NCI-H1105 treated with DMSO at 0.1 percent for 48 hours (cell line): ENCODE measurements at places on chromosomes 1 and 21.

DNA sequence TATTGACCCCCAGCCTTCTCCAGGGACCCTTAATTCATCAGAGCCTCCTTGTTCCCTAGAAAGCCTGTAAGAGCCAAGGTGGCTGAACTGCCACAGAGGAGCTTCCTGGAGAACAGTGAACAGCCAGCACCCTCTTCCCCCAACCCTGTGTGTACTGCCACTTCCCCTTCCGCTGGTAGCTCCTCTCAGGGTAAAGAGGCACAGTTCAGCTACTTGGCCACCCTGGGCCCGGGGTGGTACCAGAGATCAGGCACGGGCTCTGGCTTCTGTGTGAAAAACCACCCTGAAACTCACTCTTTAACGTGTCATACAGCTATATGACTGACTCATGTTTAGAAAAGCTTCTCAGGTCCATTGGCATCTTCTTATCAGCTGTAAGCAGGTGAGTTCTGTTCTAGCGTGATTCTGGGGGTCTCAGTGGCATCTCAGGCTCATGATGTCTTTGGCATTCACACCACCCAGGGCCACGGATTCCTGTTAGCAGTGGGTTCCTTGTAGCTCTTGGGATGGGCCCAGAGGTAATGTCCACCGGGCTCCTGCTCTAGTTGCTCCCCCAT is 22.4 kb downstream of the ARMH1 start:
- DNase-seq: no peak

- DNase-seq: no peak
These were observed 3.3 kb upstream of the F3 start for GRCh38 chr1:94544706-94545490.

DNA sequence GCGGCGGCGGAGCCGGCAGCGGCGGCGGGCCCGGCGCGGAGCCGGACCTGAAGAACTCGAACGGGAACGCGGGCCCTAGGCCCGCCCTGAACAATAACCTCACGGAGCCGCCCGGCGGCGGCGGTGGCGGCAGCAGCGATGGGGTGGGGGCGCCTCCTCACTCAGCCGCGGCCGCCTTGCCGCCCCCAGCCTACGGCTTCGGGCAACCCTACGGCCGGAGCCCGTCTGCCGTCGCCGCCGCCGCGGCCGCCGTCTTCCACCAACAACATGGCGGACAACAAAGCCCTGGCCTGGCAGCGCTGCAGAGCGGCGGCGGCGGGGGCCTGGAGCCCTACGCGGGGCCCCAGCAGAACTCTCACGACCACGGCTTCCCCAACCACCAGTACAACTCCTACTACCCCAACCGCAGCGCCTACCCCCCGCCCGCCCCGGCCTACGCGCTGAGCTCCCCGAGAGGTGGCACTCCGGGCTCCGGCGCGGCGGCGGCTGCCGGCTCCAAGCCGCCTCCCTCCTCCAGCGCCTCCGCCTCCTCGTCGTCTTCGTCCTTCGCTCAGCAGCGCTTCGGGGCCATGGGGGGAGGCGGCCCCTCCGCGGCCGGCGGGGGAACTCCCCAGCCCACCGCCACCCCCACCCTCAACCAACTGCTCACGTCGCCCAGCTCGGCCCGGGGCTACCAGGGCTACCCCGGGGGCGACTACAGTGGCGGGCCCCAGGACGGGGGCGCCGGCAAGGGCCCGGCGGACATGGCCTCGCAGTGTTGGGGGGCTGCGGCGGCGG is 1.0 kb downstream of the ARID1A start:
- peak; percentile 28 for DNase-seq

DNA sequence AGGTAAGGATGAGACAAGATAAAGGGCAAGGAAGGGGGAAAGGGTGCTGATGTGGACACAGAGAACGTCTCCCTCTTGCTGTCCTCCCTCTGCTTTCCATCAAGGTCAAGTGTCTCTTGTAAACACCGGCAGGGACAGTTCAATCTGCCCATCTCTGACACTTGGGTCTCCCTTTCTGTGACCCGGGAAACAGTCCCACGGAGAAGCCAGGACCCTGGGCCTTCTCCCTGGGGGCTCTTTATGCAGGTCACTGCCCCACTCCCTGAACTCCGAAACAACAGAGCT is 254.3 kb downstream of the LTN1 start:
- DNase-seq: no peak

DNA sequence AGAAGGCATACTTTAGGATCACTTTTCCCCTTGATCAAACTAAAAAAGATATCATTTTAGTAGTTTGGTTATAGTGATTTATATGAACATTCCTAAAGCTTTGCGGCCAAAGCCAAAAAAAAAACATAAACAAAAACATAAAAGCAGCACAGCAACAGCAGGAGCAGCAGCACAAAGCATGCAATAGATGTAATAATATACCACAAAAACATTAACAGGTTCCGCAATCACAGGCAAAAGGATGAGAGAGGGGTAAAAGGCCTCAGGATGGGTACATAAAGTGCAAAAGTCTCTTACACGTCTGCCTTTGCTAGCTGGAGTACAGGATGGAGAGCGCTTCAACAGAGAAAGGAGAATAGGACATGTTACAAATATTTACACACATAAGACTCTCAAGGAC is 119.0 kb downstream of the COQ8A start:
- DNase-seq: no peak

- DNase-seq: no peak
These were observed 2.4 kb downstream of the CD247 start for GRCh38 chr1:167515893-167516321.

DNA sequence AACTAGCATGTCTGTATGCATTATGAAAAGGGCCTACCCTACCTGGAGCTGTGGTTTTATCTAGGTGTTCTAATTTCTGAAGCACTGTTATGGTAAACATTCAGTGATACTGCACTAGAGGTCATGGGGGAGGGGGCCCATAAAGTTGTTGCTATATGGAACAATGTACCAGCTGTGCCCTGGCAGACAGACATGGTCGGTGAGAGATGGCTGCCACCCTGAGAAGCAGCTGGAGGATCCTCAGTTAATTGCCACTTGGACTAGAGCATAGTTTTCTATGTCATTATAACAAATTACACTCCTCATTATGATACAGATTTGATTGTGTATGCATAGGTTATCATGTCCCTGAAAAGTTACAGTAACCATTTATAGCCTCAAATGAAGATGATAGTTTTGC is 45.4 kb downstream of the ILDR2 start:
- DNase-seq: peak; percentile 85

DNA sequence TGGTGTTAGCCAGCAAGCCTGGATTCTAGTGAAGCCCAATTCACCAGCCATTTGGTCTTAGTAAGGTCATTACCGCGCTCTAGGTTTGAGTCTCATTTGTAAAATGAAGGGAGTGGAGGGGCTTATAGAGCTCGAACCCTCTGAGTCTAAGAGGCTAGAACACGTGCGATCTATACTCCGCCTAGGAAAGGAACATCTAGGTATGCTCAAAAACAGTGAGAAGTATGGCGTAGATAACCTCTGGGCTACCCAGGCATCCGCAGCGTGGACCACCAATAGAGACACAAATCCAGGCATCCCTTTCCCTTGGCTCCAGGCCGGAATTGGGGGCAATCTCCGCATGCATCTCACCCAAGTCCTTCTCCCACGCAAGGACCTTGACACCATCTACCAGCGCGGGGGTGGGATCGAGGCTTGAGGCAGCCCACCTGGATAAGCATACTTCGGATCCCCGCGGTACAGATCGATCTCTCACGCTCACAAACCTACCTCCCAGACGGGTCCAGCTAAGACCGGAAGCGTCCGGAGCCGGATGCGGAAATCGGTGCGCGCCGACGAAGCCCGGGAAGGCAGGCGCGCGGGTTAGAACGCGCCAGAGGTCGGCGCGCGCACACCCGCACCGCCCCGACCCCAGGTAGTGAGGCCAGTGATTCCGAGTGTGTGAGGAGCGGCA is at the start of gene METTL25B:
Gene METTL25B, plus strand, starts transcription at position 544 of the 673 bp plus-strand sequence. CDS start 636 bp downstream, outside the sequence.
- peak; percentile 79 for DNase-seq

- no peak for DNase-seq
These were observed 327.9 kb upstream of the C1orf174 start for GRCh38 chr1:4227986-4228385.

- DNase-seq: peak; percentile 63
These were observed 2.7 kb downstream of the CELF3 start for GRCh38 chr1:151713874-151714273.

DNA sequence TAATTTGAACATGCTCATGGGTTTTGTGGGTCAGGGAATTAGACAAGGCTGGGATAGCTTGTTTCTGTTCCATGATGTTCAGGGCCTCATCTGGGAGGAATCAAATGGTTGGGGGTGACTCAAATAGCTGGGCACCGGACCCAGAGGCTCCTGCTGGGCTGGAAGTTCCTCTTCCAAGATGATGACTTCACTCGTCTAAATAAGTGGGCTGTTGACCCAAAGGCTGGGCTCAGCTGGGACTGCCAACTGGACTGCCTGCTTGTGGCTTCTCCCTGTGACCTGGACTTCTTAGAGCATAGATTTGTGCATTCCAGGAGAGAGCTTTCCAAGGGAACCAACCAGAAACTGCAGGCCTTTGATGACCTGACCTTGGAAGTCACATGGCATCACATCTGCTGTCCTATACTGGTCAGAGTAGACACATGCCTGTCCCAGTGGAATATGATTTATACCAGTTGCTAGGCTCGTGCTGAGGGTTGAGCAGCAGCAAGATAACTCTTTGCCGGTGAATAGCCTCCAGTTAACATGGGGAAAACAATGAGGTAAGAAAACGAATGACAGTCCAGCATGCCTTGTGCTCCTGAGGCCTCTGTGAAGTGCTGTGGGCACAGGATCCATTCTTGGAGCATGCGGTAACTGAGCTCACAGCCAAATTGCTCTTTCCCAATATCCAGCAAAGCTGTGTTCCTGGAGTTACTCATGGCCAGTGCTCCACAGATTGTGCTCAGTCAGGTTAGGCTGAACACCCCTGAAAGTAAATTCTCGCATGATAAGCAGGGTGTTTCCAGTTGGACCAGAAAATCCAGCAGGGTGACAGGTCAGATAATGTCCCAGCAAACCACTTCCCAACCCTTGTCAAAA is 272.9 kb upstream of the TMEM51 start:
- DNase-seq: no peak

DNA sequence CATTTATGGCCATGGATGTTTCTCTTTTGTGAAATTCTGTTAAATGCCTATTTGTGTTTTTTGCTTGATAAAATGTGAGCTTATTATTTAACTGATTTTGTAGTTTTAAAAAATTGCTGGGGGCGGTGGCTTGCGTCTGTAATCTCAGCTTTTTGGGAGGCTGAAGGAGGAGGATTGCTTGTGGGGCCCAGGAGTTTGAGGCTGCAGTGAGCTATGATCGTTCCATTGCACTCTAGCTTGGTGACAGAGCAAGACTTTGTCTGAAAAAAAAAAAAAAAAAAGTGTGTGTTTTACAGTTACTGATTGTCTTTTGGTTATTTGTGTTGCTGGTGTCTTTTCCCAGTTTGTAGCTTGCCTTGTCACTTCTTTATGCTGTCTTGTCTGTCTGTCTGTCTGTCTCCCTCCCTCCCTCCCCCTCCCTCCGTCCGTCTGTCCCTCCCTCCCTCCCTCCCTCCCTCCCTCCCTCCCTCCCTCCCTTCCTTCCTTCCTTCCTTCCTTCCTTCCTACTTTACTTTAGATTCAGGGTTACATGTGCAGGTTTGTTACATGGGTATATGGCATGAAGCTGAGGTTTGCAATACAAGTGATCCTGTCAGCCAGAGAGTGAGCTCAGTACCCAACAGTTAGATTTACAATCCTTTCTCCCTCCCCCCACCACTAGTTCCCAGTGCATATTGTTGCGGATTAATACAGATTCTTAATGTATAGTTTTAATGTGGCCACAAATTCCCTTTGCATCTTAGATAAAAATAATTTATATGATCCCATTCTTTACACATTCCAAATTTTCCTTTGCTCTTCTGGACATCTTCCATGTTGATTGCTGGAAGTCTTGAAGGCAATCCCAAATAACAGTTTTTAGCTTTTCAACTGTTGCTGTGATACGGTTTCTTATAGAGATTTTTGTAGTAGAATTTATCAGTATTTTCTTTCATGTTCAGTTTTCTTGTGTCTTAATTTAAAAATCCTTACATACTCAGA is 25.1 kb downstream of the PTBP2 start:
- no peak for DNase-seq

DNA sequence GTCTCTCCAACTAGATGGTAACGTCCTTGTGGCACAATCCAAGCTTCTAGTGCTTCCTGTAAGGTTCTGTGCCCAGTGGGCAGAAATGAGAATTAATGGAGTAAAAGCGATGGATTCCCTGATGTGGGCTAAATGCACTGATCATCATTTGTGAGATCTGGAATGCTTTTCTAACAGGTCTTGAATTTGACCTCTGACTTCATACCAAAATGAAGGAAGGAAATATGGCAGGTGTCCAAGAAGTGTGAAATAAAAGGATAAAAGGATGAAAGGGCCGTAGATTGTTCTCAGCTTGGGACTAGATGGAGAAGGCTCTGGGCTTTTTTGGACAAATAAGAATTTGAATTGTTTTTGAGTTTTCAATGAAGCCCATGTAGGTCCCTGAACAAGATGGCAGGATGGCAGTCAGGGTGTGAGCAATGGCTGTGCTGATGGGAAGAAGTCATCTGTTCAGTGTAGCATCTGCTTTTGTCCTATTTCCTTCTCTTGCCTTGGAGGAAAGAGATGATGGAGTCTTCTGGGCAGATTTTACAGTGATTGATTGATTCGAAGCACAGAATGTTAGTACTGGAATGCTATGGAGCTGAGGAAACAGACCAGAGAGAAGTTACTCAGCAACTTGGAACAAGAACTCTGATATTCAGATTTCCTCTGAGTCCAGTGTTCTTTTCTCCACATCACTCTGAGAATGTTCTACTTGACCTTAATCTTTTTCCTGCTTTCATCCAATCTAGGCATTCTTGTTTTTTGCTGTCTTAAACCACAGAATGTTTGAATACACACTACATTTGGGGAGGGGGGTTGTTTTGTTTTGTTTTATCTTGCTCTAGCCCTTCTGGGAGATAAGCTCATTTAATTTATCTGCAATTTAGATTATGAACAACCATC is 286.0 kb downstream of the HLX start:
- no peak for DNase-seq

DNA sequence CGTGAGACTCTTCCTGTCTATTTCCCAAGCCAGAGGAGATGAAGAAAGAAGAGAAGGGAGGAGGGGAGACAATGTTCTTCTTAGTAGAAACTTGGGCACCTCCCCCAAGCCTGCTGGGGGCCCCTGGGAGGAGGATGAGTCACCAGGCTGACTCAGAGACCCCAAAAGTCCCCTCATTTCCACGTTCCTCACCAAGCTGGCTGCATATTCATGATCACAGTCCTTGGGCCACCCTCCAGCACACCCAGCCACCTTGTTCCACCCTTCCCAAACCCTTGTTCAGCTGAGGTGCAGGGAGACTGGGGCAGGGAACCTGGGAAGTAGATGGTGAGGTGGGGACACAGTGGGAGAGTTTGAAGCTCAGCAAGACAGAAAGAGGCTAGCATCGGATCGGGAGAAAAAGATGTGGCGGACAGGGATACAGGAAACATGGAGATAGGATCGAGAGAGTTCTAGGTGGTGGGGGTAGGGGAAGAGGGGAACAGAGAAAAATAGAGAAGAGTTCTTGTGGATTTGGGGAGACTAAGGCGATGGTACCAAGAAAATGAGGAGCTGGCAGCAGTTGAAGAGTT is 712 bp downstream of the RAB13 start:
- no peak for DNase-seq
